ENCODE measurements at places on chromosomes 12 and 14.

DNA sequence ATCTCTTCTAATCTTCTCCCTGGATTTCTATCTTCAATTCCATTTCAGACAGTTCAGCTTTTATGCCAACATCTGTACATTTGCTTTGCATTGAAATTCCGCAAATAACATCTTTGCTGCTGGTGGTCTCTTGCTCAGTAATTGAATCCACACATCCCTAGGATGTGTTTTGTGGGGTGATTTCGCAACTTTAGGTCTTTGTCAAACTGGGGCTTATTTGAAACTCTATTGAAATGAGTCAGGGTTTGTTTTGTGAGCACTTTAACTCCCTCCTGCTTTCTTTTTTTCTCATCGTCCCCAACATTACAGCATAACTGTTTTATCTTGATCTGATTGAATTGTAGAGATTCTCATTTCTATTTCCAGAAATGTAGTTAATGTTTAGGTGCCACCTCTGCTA, 404.3 kb downstream of the NPAS3 start:
- no peak for DNase-seq

- no peak for DNase-seq
Measured at GRCh38 chr12:2768224-2768961, 26.4 kb upstream of the FKBP4 start.

GRCh38 chr12:111295176-111295575, 73.7 kb downstream of the PHETA1 start:
- no peak for DNase-seq

- peak; percentile 47 for DNase-seq
Measured at GRCh38 chr12:76020281-76020680, 11.3 kb downstream of the PHLDA1 start.

DNA sequence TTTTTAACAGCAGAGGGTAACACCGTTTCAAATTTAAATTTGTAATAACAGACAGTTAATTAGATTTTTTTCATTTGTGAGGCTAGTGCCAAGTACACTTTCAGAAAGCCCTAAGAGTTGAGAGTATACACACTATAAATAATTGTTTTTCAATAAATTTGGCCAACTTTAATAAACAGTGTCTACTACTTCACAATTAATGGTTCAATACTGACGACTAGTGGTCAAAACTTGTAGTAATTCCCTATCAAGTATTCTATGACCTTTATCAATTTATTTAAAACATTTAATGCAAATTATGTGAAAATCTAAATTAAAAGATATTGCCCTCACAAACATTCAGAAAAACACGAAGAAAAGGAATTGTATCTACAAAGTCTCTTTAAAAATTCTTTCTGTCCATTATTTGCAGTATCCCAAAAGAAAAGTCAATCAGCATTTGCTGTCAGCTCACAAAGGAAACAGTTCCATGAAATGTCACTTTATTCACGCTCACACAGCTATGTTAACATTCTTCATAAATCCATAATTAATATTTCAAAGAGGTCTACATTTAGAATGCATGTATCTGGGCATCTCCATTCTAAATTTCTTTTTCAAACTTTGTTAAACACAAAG, 91.2 kb downstream of the CEP128 start:
- DNase-seq, result no peak

DNA sequence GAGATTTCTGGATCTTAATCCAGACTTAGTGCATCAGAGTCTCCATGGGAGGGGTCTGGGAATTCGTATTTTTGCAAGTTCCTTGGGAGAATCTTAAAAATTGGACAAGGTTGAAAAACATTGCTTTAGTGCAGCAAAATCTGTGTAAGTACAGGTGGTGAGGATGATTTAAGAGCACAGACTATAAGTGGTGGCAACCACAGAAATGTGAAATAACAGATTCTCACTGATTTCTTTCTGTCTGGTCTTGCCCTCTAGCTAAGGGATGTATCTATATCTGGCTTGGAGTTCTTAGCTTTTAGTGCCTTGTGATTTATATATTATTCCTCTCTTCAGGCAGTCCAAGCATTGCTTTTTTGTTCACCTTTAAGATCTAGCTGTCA, 116.2 kb downstream of the DIP2B start:
- no peak for DNase-seq

- DNase-seq, result peak; percentile 84
Measured at GRCh38 chr14:95515596-95516552, 576 bp downstream of the SYNE3 start.

- DNase-seq, result no peak
Measured at GRCh38 chr12:32486158-32486557, 86.8 kb downstream of the FGD4 start.

- DNase-seq, result no peak
Measured at GRCh38 chr12:57401165-57401564, 29.7 kb downstream of the R3HDM2 start.

DNA sequence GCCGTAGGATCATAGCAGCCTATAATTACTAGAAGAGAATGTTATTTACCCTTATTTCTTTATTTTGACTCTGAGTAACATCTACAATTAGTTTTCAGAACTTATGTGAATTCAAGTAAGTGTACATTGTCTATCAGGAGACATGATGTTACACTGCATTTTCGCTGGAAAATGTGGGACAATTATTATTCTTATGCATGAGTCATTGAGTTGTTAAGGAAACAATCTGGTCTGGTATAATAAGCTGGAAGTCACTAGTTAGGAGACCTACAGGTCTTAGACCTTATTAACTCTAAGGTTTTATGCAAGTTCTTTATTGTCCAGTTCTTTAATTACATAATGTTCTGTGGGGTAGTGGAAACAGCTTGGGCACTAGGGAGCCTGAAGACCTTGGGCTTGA, 5.8 kb downstream of the KTN1 start:
- no peak for DNase-seq

DNA sequence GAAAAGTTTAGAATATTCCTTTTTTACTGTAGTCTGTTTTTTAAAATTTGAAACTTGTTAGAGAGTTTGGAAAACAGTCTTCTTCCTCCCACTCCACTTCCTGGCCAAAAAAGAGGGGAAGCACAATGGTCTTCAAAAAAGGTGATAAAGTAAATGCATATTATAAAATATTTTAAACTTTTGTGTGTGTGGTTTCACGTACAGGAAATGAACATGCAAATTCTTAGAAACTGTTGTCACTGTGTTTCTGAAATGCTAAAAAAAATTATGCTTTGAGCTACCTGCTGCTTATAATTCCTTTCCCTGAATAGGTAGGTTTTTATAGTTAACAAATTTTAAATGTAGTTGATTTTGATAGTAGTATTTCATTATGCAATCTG, 2.9 kb downstream of the FGFR1OP2 start:
- DNase-seq, result no peak

- no peak for DNase-seq
Measured at GRCh38 chr14:95833429-95833828, 43.2 kb upstream of the TUNAR start.

- no peak for DNase-seq
Measured at GRCh38 chr12:78209846-78210505, 379.3 kb downstream of the NAV3 start.

GRCh38 chr12:52839436-52840105, 5.5 kb upstream of the KRT79 start:
- no peak for DNase-seq

DNA sequence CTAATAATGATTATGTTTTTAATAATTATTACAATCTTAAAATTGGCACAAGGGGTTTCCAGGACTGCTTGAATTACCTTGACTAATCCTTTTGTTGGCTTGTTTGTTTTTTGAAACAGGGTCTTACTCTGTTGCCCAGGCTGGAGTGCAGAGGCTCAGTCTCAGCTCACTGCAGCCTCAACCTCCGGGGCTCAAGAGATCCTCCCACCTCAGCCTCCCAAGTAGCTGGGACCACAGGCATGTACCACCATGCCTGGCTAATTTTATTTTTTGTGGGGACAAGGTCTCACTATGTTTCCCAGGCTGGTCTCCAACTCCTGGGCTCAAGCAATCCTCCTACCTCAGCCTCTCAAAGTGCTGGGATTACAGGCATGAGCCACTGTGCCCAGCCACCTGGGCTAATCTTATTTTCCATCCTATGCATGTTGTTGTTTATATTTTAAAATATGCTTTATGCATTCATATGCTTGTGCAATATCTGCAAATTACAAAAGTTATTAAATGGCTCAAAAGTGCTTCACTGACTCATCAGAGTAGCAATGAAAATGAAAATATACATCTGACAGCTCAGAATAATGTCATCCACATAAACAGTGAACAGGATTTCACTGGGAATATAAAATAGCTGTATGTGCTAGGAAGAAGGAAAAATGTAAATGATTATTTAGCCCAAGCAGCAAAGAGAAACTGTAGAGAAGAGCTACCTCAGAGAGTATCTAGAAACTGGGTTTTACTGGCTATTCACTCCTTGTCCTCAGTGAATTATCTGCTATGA, 24.8 kb upstream of the PLEKHG6 start:
- DNase-seq, result no peak

GRCh38 chr14:28097585-28097984, 669.0 kb upstream of the FOXG1 start:
- DNase-seq, result no peak

DNA sequence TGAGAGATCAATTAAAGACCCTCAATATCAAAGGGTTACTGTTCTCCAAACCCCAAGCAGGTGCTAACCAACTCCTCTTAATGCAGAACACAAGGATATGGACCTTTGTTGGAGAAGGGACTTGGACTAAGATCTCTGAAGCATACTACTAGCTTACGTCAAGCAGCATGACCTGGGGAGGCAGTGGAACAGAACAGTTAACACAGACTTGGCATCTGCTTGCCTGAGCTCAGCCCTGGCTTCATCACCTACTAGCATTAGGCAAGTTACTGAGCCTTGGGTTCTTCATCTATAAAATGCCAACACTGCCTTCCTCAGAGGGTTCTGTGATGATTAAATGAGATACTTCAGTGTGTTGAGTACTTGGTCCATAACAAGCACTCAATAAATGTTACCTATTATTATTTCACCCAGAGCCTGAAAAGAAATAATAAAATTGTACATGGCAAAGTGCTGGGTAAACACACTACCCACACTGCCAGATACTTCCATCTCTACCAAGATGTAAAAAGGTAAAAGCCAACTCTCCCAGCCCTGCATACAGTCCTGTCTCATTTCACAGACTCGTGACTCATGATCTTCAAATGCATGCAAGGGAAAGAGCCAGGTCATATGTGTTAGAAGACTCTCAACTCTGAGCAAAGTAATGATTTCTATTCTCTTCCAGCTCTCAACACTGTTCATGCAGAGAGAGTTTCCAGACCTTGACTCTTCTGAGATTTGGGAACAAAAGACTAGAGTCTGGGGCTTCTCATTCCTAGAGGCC, 39.7 kb downstream of the FMNL3 start:
- DNase-seq, result no peak

DNA sequence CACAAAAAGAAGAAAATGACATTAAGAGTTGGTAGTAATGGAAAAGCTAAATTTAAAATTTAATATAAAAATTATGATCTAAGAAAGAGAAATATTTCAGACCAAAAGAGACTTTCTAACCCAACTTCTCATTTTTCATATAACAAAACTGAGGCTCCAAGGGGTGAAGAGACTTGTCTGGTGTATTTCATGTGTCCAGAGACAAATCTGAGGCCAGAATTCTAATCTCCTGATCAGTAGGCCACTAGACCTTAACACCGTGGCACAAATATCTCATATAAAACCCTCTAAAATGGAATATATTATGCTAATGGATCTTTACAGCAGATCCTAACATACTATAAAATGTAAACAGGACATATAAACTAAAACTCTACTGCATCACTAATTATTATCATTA, 275.7 kb upstream of the SLC16A7 start:
- no peak for DNase-seq

GRCh38 chr14:53964249-53964648, 7.6 kb upstream of the BMP4 start:
- no peak for DNase-seq

DNA sequence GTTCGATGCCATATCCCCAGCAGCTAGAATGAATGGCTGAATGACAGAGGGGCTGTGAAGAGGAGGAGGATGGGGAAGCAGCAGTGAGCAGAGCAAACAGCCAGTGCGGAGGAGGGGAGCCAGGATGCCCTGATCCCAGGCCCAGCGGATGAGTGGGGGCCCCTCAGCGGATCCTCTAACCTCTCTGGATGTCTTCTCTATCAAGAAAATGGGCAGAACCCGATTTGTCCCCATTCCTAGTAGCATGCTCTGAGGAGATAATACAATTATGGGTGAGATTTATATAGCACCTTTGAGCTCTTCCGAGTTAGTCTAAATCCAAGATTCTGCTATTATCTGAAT, 30.0 kb upstream of the RPLP0 start:
- no peak for DNase-seq

DNA sequence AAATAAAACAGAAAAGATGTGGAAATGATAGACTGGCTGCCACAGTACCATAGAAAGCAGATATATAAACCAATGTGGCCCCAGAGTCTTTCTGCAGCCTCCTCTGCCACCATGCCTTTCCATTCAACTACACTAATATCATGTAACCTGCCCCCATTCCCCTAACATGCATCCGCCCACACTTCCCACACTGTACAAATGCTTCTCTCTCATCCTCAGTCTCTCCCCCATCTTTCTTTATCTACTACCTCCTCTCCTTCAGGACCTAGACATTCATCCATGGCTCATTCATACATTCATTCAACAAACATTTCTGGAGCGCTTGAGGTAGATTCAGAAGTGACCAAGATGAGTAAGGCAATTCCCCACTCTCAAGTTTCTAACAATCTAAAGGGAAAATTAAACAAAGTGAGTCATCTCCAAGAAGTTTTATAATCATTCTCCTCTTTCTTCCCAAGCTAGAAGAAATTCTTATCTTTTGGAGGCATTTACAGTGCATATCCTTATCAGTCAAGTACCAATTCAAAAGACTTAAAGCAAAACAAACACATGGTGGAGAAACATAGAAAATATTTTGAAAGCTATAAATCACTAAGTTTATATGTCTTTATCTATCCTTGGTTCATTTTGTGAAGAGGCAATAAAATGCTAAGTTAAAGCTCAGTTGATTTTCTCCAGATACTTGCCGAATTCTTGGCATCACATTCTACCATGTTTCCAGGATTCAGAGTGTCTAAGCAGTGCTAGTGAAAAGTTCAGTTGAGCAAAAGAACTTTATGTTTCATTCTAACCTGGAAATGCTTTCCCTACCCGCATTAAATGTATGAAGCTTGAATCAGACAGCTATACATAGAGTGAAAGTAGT, 70.5 kb upstream of the FRMD6 start:
- no peak for DNase-seq

DNA sequence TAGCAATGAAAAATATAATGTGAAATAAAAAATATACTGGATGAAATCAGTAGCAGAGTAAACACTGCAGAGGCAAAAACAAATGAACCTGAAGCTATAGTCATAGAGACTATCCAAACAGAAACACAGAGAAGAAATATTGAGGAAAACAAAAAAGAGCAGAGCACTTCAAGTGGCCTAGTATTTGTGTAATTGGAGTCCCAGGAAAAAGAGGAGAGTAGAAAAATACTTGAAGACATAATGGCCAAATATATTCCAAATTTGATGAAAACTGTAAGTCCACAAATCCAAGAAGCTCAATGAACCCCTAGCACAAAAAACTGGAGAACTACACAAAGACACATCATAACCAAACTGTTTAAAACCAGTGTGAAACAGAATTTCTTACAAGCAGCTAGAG, 37.2 kb upstream of the CTDSP2 start:
- DNase-seq, result no peak

- DNase-seq, result no peak
Measured at GRCh38 chr14:102629808-102630350, 37.4 kb downstream of the RCOR1 start.

GRCh38 chr14:79555429-79555828, 655.9 kb downstream of the DIO2 start:
- DNase-seq, result no peak

Data from stimulated activated CD4-positive, alpha-beta T cell treated with anti-CD3 and anti-CD28 coated beads, Interleukin-4, amount 100 ng/mL, for 1 hour (primary cell).